Memory B cell (primary cell): ENCODE measurements at places on chromosomes 12 and 14.

DNA sequence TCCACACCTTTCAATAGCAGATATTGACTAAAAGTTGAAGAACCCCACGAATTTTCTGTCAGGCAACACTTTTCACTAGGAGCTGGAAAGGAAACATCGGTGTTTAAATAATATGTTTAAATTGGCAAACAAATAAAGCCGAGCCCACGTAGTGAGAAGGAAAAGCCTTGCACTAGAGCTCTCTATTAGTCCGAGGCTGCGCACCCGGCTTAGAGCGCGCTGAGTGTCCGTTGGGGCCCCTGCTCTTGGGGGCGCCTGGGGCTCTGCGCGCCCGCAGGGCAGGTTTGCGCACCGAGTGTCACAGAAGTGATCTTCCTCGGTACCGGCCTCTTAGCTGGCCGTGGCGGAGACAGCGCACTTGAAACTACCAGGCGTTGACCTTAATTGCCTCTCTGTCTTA lies 6.4 kb downstream of the TTC6 start:
- H3K4me1 ChIP-seq, result no peaks in the 10 kb centered on the region
- no peak overlapping the region for H3K27ac ChIP-seq
- no peak overlapping the region for H3K4me3 ChIP-seq

GRCh38 chr12:89166525-89166934 lies 185.8 kb downstream of the DUSP6 start:
- no peak overlapping the region for H3K27ac ChIP-seq
- DNase-seq, result no peak
- peaks cover 22% of the 10 kb centered on the region for H3K4me1 ChIP-seq
- H3K36me3 ChIP-seq, result peaks cover 1% of the 10 kb centered on the region
- H3K4me3 ChIP-seq, result peak overlapping the region; percentile 24

- H3K36me3 ChIP-seq, result peaks cover 9% of the 10 kb centered on the region
- no peaks in the 10 kb centered on the region for H3K27me3 ChIP-seq
- H3K27ac ChIP-seq, result no peak overlapping the region
- no peaks in the 10 kb centered on the region for H3K4me1 ChIP-seq
- DNase-seq, result no peak
Measured at GRCh38 chr12:125072496-125072895, 7.3 kb downstream of the AACS start.

DNA sequence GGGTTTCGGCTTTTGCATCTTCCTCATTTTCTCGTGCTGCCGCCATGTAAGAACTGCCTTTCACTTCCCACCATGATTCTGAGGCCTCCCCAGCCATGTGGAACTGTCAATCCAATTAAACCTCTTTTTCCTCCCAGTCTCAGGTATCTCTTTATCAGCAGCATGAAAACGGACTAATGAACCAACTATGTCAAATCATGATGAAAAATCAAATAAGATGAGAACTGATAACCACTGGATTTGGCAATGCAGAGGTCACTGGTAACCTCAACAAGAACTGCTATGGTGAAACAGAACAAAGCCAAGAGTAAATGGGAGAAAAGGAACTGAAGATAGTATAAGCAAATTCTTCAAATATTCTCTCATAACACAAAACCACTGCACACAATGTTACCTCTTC lies 6.0 kb downstream of the EML5 start:
- no peak overlapping the region for H3K27ac ChIP-seq
- no peak overlapping the region for H3K4me3 ChIP-seq
- H3K36me3 ChIP-seq, result peaks cover 35% of the 10 kb centered on the region
- no peaks in the 10 kb centered on the region for H3K27me3 ChIP-seq

GRCh38 chr14:97655169-97655948 lies 858.2 kb downstream of the VRK1 start:
- no peak overlapping the region for H3K4me3 ChIP-seq
- no peak overlapping the region for H3K27ac ChIP-seq
- no peaks in the 10 kb centered on the region for H3K27me3 ChIP-seq
- no peaks in the 10 kb centered on the region for H3K36me3 ChIP-seq

DNA sequence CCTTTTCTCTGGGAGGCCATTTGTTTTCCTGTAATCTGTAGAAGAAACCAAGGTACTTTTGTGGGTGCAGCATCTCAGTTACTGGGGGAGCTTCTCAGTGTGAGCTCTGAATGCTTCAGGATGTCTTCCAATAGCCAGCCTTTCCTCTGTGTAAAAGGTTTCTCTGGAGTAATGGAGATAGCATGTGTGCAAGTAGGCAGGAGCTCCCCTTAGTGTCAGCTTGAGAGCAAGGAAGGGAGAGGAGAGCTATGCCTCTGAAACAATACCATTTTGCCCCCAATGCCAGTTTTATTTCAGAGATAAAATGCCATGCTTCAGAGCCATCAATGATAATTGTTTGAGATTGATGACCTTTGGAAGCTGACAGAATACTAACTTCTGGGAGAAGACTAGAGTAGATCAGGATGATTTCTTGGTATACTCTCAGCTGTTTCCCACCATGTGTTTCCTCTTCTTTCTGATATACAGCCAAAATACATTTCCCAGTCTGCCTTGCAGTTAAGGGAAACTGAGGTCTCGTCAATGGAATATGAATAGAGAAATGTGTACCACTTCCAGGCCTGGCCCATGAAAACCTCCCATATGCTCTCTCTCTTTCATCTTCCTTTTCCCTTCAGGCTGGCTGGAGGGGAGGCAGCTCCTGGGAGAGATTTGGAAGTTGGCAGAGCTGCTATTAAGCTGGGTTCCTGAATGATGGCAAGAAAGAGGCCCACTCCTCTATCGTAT lies 125.7 kb downstream of the CRADD start:
- H3K27me3 ChIP-seq, result no peaks in the 10 kb centered on the region
- peaks cover 10% of the 10 kb centered on the region for H3K36me3 ChIP-seq
- H3K27ac ChIP-seq, result no peak overlapping the region
- no peaks in the 10 kb centered on the region for H3K4me1 ChIP-seq
- DNase-seq, result no peak

DNA sequence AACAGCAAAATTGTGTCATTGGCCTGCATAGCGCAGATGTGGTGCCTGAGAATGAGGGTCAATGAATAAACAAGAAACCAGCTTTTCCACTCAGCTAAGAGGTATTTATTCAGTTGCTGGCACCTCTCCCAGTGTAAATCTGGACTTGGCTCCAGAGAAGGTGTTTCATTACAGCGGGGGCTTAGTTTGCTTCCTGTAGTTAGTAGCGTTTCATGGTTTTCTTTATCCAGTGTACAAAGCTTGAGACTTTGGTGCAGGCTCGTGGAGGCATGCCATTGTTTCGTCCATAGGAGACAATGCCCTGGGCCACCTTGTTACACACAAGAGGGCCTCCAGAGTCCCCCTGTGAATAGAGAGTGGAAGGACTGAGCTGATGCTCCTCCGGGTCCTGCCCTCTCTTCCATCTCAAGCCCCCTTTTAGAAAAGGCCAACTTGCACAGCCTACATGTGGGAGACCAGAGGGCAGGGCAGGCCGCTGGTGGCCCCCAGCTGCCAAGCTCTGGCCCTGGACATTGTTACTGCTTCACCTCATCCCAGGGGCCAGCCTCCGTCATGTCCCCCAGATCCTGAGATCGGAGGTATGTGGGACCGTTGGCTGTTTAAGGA lies 3.0 kb downstream of the GZMB start:
- peaks cover 2% of the 10 kb centered on the region for H3K27me3 ChIP-seq
- no peak for DNase-seq
- H3K27ac ChIP-seq, result no peak overlapping the region
- no peak overlapping the region for H3K4me3 ChIP-seq
- H3K36me3 ChIP-seq, result no peaks in the 10 kb centered on the region
- H3K4me1 ChIP-seq, result peaks cover 4% of the 10 kb centered on the region

- H3K27ac ChIP-seq, result no peak overlapping the region
- DNase-seq, result no peak
- no peaks in the 10 kb centered on the region for H3K4me1 ChIP-seq
- no peak overlapping the region for H3K4me3 ChIP-seq
Measured at GRCh38 chr14:72111911-72112310, 179.7 kb downstream of the RGS6 start.

DNA sequence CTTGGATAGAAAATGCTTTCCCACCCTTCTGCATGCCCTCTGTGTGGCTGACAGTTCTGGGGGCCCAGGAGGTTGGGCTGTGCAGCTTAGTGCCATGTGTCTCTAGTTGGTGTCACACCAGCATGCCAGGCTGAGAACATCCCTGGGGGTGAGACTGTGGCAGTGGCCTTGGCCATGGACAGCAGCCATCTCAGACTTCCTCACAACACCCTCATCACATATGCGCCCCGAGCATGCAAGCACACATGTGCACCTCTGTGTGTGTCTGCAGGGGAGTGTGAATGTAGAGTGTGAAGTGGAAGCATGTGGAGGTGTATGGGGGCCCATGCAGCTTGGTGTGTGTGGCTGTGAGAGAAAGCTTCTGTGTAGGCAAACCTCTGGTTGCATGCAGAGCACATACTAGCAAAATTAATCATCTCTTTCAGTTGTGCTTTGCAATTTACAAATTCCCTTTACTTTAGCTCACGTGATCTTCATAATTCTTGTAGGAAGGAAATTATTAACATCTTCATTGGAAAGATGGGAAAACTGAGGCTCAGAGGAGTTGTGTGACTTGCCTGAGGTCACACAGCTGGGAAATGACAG lies 8.4 kb downstream of the ASIC1 start:
- DNase-seq, result no peak
- H3K4me3 ChIP-seq, result no peak overlapping the region
- no peak overlapping the region for H3K27ac ChIP-seq

DNA sequence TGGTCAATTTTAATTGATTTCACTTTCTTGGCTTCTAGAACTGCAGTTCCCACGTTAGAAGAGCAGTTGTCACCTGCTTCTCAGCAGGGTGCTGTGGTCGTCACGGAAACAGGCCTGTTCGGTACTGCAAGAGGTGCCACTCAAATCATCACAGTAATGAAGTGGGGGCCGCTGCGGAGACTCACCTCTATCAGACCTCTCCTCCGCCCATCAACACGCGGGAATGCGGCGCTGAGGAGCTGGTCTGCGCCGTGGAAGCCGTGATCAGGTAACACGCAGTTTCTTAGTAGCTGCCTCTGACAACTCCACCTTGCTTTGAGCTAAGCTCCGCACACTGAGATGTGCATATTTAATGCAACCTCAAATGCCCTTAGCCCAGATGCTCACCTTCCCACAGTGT lies 107.2 kb downstream of the UNC79 start:
- H3K27ac ChIP-seq, result no peak overlapping the region
- no peak for DNase-seq
- H3K36me3 ChIP-seq, result no peaks in the 10 kb centered on the region
- H3K4me1 ChIP-seq, result peaks cover 14% of the 10 kb centered on the region
- H3K4me3 ChIP-seq, result no peak overlapping the region
- H3K27me3 ChIP-seq, result no peaks in the 10 kb centered on the region
